ENCODE measurements at places on chromosomes 2 and 18.

GRCh38 chr18:55317864-55318263 lies 270.1 kb downstream of the TCF4 start:
- DNase-seq = no peak

DNA sequence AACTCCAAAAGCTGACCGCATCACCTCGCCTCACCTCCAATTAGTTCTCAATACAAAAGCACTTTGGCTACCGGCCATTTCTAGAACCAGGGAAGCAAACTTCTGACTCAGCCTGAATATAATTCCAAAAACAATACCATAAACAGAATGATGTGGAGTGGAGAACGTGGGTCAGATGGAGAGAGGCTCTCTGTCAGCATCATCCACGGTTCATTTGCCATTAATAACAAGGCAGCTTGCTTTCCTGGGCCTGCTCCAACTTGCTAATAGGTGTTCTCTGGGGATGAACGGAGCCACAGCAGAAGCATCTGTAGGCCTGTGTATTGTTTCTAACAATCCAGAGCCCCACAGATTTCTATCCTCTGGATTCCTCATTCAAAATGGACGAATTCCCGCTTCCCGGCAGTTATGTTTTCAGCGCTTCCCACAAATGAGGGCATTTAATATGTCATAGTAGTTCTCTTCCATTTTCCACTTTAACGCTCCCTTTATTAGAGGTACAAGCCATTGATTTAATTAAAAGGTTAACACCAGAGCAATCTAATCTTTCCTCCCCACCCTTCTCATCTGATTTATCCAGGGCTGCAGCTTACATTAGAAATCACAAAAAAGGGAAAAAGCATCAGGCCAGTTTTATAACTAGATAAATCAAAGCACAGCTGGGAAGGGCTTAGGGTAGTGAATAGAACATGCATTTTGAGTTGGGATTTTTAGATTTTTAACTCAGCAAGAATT lies 23.2 kb upstream of the CNTNAP5 start:
- no peak for DNase-seq

GRCh38 chr2:189517847-189518535 lies 62.6 kb downstream of the SLC40A1 start:
- no peak for DNase-seq

DNA sequence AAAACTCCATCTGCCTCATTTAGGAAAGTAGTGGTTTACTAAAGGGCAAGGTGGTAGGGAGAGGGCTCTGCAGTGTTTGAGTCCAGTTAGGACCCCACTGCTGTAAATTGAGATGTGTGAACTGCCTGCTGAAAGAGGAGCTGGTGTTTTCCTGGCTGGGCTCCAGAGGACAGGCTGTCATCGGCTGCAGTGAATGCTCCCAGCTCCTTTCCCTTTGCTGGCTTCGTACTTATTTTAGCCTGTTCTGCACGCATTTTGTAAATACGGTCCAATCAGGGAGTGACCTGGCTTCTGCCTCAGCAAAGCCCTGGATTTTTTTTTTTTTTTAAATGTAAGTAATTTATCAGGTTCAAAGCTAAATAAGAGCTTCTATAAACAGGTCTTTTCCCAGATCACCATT lies 37.5 kb downstream of the SLC4A3 start:
- peak; percentile 29 for DNase-seq

DNA sequence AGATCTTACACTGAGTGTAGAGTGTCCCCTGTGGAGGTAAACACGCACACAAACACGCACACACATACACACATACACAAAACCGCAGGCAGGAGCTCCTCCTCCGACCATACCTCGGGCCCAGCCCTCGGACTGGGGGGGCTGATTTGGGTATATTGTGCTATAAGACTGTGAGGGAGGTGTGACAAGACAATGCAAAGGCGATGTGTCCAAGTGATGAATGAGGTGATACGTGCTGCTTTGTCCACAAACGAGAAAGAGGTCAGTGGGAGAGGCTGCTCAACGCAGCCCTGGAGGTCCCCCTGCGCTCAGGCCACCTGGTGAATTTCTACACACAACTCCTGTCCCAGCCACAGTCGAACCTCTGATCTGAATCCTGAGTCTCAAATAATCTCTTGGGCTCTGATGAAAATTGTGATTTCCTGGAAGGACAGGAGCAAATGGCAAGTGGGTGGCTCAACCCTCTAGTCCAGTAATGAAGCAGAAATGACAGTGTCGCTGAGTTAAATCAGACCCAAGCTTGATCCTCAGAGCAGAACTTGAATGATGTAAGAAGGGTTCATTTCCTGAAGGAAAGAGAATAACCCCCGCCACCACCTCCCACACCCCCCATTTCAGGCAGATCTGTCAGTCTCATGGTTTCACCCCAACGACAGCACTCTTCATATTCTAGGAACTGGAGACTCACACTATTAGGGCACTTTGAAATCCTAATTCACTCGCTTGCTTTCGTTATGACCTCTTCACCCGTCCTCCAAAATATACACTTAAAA lies 48.9 kb upstream of the ASXL2 start:
- DNase-seq = no peak

GRCh38 chr2:28720345-28720744 lies 31.3 kb upstream of the PPP1CB start:
- no peak for DNase-seq

- DNase-seq = no peak
Measured at GRCh38 chr18:75071866-75072671, 136.9 kb downstream of the PTGR3 start.

DNA sequence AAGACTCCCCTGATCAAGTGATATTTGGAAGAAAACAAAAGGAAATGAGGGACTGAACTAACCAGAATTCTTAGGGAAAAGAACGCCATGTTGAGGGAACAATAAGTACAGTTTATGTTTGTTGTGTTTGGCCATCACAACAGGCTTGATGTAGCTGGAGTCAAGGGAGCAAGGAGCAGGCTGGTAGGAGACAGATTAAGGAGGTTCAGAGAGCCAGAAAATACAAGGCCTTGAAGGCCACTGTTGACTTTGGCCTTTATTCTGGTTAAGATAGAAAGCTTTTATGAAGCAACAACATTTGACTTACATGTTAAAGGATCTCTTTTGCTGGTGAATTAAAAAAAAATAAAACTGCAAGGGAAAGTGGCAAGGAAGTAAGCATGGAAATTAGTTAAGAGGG lies 754.1 kb upstream of the SLC8A1 start:
- no peak for DNase-seq

GRCh38 chr2:98498703-98499440 lies 54.2 kb downstream of the INPP4A start:
- DNase-seq = no peak

DNA sequence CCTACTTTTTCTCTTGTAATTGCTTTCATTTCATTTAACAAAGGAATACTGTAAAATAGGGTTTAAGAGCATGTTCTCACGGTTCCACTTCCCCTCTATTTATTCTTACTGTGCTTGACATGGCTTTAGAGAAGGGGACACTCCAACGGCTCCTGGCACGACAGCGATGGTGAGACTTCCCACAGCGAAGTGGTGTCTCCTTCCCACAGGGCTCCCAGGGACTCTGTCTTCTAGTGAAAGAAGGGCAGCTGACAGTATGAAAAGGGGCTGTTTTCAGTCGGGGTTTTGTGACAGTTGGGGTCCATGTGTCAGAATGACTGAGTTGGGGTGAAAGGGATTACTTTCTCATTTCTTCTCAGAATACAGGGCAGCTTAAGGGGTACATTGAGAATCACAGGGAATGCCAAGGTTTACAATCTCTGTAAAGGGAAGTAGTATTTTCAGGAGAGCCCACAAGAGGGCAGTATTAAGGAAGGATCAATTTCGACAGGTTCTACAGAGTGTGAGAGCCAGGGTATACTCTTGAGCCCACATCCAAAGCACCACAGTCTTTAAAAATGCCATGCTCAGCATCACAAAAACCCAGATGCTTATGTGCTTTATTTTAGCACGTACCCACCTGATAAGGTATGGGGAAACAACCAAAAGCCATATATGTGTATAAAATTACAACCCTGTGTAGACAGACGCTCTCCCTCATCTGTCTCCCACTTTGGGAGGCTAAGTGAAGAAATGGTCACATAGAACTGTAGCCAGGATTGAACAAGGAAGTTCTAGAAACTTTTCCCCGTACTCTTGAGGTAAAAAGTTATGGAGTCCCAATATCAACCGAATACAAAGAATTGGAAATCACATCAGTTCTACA lies 31.3 kb upstream of the RAPGEF4 start:
- peak; percentile 49 for DNase-seq

DNA sequence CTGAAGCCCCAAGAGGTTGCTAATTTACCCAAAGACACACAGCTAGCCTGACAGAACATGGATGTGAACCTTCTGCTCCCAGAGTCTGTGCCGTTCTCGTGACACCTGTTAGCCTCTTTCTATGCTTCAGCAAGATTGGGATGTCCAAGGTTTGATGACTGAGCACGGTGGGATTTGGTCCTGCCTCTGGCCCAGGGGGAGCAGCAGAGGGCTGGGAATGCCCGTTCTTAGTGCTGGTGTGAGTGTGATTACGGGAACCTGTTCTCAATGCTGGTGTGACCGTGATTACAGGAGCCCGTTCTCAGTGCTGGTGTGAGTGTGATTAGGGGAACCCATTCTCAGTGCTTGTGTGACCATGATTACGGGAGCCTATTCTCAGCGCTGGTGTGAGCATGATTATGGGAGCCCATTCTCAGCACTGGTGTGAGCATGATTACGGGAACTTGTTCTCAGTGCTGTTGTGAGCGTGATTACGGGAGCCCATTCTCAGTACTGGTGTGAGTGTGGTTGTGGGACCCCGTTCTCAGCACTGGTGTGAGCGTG lies 67.3 kb upstream of the SNTG2 start:
- DNase-seq = no peak

GRCh38 chr2:182559623-182560022 lies 132.8 kb upstream of the PDE1A start:
- DNase-seq = no peak

DNA sequence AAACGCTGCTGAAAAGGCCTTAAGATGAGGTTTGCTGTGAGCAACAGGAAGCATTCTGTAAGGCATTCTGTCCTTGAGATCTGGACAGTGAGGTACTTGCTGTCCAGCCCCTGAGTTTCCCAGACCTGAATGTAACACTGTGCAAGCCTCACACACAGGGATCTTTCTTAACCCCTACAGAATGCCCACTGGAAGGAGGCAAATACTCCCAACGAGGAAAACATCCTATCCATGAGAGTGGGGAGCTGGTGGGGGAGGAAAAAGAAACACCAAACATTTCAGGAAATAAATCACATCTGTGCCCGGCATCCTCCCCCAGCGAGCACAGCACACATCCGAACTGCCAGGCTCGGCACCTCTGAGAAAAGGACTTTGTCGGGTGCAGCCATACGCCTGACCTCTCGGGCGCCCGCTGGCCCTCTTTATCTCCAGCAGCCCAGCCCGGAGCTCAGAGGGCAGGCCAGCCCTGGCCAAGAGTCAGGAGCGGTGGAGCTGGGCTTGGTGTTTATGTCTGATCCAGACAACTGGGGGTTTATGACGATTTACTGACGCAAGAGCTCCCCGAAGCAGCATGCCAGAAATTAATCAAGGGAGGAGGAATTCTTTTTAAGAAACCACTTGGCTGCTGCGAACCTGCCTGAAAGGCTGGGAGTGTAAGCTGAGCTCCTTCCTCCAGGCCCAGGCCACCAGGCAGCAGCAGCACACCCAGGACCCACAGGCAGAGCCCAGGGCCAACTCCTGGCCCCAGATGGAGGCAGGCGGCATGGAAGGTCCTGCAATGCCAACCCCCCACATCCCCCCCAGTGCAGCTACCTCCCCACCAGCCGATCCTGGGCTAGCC lies 72.2 kb downstream of the HDAC4 start:
- peak; percentile 88 for DNase-seq

DNA sequence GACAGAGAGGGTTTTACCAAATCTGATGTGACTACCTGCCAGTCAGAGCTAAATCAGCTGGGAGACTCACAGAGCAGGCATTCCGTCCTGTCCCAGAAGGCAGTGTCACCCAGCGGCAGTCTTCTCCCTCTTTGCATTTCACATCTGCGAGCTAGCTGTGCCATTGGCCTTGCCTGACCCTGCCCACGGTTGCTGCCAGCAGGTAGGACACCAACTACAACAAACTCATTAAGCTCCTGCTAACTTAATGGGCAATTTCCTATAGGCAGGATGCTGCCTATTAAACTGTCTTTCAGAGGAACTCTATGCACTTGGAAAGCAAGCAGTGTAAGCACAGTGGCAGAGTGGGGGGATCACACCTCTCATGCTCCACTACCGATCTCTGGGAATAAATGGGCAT lies 116.4 kb upstream of the CAPN13 start:
- DNase-seq = no peak

DNA sequence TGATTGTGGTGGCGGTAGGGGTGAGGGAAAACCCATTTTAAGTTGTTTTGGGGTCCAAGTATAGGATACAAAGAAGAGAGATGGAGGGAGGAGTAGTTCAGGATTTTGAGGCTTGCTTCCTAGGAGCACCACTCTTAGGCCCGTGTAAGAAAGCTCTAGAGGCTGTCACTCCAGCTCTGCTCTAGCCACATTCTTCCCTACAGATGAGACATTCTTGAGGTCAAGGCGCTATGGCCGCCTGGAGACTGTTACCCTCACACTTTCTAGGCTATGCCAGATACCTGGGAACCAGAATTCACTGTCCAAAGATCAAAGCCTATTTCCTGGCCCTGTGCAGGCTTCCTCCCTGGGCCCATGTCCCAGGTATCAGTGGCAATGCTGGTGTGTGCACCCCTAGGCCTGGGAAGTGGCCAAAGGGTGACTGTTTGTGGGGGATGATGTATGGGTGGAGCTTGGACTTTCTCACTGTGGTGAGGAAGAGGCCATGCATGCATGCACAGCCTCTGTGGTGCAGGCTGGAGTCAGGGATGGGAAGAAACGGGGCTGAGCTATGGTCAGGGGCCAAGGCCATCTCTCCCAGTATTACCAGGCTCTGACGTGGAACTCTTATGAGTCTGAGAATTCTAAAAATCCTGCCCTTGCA lies 7.0 kb upstream of the TTL start:
- peak; percentile 78 for DNase-seq

DNA sequence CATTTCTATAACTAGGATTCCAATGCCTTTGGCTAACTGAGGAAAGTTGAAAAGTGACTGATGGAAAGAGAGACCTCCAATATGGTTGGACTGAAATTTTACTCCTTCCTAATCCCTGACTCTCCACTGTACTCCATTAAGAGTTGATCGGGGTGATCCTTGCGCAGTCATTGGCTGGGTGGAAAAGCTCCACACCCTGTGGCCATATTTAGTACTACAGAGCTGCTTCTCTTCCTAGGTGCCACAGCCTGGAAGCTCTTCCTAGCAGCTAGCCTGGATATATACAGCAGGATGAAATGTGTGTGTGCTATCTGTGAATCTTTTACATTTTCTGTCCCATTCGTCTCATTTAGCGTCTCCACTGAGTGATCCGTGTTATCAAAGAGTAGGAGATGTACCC lies 71.2 kb downstream of the MEP1B start:
- no peak for DNase-seq

- DNase-seq = no peak
Measured at GRCh38 chr2:62423883-62424458, 82.0 kb downstream of the TMEM17 start.

GRCh38 chr2:29079887-29080286 lies 5.6 kb upstream of the PCARE start:
- DNase-seq = no peak

Data from AG20443 (cell line).